ENCODE measurements at places on chromosomes 16 and 17.
A peak's percentile ranks its signal among the peaks of the same experiment; 100 is the strongest.

GRCh38 chr16:17194190-17194780 lies 276.5 kb downstream of the XYLT1 start:
- DNase-seq, result peak; percentile 72

- no peak for DNase-seq
Observed at GRCh38 chr17:1228781-1229348, 41.4 kb upstream of the BHLHA9 start.

GRCh38 chr17:53516636-53517035 lies 306.1 kb upstream of the KIF2B start:
- no peak for DNase-seq

DNA sequence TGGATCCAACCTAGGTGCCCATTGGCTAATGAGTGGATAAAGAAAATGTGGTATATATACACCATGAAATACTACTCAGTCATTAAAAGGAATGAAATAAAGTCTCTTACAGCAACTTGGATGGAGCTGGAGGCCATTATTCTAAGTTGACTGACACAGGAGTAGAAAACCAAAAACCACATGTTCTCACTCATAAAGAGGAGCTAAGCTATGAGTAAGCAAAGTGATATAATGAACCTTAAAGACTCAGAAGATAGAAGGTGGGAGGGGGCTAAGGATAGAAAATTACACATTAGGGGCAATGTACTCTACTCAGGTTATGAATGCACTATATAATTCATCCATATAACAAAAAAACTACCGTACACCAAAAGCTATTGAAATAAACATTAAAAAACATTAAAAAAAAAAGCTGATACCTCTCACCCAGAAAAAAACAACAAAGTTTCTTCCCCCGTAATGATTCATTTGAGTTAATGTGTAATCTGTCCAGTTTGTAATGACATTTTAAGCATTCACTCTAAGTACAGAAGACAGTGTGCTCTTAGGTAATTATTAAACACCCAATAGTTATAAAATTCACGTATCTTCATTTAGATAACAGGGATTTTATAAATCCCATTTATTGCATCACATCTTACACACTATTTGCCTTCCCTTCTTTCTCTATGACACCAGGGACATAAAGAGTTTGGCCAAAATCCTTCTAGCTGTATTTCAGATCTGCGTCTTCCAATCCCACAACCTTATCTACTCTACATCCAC lies 941.5 kb downstream of the CDH11 start:
- no peak for DNase-seq

DNA sequence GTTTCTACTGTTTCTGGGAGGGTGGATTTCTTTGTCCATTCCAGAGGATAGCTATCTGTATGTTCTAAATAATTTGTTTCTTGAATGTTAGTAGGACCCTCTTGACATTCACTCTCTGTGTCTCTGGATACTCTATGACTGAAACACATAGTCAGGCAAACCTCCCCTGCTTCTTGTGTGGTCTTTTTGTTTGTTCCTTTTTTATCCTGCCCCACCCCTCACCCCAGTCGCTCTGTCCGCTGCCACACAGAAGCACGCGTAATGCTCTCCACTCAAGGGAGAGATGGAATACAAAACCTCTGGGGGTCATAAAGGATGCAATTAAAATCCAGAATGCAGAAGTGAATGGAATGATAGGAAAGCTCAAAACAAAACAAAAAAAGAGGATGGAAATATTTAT lies 253.1 kb downstream of the RBFOX1 start:
- DNase-seq, result no peak

- no peak for DNase-seq
Observed at GRCh38 chr16:57611706-57612105, 16.7 kb upstream of the ADGRG1 start.
